Stimulated activated CD4-positive, alpha-beta T cell treated with anti-CD3 and anti-CD28 coated beads, TNF-alpha, amount 100 ng/mL, for 1 hour (primary cell): ENCODE measurements at places on chromosomes 5 and 9.

GRCh38 chr5:173592050-173592669, 24.3 kb downstream of the BOD1 start:
- no peak for DNase-seq

GRCh38 chr9:94482110-94482509, 72.8 kb upstream of the PCAT7 start:
- DNase-seq = no peak

GRCh38 chr9:31824860-31825259, 559.6 kb upstream of the ACO1 start:
- no peak for DNase-seq

GRCh38 chr5:6737043-6737941, 24.1 kb downstream of the TENT4A start:
- DNase-seq = no peak

DNA sequence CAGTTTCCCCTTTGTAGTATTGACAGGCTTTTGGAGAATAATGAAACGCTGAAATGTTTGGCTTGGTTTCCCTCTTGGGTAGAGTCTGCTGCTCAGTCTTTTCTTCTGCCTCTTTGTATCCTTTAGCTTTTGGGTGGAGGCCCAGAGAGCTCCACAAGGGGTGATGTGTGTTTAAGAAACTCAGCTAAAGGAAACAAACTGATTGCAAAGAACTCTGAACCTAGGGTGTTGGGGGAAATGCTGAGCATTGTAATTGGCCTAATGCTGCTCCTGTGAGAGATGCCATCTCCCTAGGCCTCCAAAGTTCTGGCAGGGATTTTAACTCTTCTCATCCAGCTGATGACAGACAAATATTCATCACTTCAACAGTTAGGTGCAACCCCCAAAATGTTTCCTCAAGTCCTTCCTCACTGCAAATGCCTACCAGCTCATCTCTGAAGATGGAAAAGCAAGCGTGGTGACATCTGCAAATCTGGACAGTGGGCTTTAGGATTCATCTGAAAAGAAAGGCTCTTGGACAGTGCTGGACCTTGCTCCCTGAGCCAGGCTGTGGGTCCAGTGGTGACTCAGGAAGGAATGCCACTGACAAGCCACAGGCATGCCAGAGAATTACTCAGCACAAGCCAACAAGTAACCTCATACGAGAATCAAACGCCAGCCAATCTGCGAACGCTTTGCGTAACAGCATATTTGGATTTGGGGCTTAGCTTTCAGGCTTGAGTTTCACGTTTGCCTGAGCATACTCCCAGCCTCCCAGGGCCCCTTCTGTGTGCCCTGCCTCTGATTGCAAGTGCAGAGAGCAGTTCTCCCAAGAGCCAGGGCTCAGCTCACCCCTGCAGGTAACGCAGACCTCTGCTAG, 30.5 kb upstream of the ZSWIM6 start:
- DNase-seq = no peak

DNA sequence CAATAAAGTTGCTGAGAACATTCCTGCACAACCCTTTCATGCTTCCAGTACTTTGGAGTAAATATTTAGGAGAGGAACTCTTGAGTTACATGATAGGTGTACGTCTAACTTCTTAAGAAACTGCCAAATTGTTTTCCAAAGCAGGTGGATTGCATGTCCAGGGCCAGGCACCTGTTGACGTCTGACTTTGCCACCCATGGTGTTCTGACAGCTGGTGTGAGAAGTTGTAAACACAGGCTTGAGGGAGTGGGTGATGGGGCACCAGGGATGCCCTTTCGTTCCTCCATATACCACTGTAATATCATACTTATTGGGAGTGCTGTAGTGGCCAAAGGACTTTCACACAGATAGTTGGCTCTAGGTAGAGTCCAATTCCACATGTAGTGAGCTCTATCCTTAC, 352.1 kb downstream of the GADD45G start:
- no peak for DNase-seq

GRCh38 chr5:36928947-36929346, 52.4 kb downstream of the NIPBL start:
- no peak for DNase-seq

DNA sequence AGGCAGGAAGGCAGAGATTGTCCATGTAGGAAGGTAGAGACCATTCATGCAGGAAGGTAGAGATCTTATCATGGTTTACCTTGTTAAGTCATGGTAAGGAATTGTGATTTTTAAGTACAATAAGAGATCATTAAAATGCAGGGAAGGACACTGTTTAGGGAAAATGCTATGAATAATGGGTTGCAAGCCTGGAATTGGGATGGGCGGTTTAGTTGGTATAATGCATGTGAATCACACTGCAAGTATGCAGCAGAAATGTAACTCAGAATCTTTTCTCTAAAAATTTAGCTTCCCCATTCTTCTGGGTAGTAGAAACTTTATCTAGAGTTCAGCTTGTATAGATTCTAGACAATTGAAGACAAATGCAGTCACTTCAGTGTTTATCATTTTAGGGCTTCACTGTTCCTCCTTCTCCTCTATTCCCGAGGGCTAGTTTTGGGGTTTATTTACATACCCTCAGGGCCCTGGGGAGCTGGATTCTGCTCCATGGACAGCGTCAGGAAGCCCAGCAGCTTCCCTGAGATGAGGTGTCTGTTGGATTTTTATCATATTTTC, 212.0 kb downstream of the SREK1 start:
- DNase-seq = no peak

GRCh38 chr5:148855249-148856008, 29.0 kb downstream of the ADRB2 start:
- no peak for DNase-seq

GRCh38 chr9:27355166-27355565, 58.2 kb upstream of the EQTN start:
- DNase-seq = no peak

- no peak for DNase-seq
Measured at GRCh38 chr5:84303315-84303714, 81.4 kb downstream of the EDIL3 start.

- no peak for DNase-seq
Measured at GRCh38 chr9:115088860-115089259, 29.1 kb downstream of the TNC start.

GRCh38 chr9:111037708-111038330, 451 bp downstream of the LPAR1 start:
- DNase-seq = no peak

- DNase-seq = no peak
Measured at GRCh38 chr5:33232731-33233505, 207.8 kb upstream of the TARS1 start.

GRCh38 chr5:141402553-141403243, at the start of gene PCDHGA9:
Gene PCDHGA9 (plus strand): TSS chr5:141402778. CDS start chr5:141402953, 175 bp downstream.
- no peak for DNase-seq

- DNase-seq = no peak
Measured at GRCh38 chr9:129287619-129288305, 109.7 kb upstream of the IER5L start.

DNA sequence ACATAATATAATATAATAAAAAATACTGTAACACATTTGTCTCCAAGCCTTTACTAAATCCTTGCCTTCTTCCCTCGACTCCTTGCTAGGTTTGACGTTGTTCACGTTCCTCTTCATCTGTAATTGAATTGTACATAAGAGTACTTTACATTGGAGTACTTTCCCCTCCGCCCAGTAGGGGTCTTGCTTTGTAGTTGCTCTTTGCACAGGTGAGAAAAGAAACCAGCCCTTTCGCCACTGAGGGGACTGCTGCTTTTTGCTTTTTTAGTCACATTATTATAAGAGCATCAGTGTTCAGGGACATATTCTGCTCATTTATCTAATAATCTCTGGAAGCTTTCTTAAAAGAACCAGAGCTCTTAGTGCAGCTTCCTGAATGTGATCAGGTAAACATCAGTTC, 115.0 kb downstream of the CETN3 start:
- no peak for DNase-seq

- DNase-seq = no peak
Measured at GRCh38 chr5:157562111-157562581, 13.4 kb downstream of the ADAM19 start.

GRCh38 chr5:159735036-159735435, 181.2 kb upstream of the ADRA1B start:
- DNase-seq = no peak

- DNase-seq = no peak
Measured at GRCh38 chr5:175436359-175436758, 7.6 kb downstream of the DRD1 start.

- no peak for DNase-seq
Measured at GRCh38 chr5:134659456-134659855, 10.9 kb downstream of the SEC24A start.

DNA sequence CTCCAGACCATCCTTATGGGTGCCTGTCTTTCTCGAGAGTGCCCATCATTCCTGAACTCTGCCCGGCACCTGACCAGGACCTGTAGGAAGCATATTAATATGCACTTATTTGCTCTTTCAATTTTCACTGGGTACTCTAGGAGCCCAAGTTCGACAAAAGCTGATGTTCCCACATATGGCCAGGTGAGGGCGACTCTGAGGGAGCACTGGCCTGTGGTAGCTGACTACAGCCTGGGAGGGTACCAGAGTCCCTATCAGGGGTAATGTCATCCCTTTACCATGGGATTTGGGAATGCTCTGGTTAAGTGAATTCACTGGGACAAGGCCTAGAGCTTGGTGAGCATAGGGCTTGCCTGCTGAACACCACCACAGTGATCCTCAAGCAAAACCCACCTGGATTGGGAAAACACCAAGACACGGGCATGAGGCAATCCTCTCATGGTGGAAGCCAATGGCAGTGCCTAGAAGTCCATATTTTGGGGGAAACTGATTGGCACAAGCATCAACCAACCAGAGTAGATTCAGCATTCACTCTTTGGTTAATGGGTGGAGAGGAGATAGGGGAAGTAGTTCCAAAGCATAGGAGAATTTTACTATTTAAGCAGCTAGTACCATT, 112.2 kb downstream of the MTX3 start:
- DNase-seq = no peak

- no peak for DNase-seq
Measured at GRCh38 chr5:146586752-146587151, 70.8 kb upstream of the GPR151 start.

GRCh38 chr9:36798350-36799065, 225.8 kb downstream of the MELK start:
- DNase-seq = no peak

GRCh38 chr9:99980598-99980997, 74.1 kb downstream of the STX17 start:
- DNase-seq = no peak

GRCh38 chr5:144328980-144329379, 158.3 kb downstream of the KCTD16 start:
- no peak for DNase-seq

GRCh38 chr5:141680751-141681201, 1.3 kb downstream of the ARAP3 start:
- DNase-seq = no peak

DNA sequence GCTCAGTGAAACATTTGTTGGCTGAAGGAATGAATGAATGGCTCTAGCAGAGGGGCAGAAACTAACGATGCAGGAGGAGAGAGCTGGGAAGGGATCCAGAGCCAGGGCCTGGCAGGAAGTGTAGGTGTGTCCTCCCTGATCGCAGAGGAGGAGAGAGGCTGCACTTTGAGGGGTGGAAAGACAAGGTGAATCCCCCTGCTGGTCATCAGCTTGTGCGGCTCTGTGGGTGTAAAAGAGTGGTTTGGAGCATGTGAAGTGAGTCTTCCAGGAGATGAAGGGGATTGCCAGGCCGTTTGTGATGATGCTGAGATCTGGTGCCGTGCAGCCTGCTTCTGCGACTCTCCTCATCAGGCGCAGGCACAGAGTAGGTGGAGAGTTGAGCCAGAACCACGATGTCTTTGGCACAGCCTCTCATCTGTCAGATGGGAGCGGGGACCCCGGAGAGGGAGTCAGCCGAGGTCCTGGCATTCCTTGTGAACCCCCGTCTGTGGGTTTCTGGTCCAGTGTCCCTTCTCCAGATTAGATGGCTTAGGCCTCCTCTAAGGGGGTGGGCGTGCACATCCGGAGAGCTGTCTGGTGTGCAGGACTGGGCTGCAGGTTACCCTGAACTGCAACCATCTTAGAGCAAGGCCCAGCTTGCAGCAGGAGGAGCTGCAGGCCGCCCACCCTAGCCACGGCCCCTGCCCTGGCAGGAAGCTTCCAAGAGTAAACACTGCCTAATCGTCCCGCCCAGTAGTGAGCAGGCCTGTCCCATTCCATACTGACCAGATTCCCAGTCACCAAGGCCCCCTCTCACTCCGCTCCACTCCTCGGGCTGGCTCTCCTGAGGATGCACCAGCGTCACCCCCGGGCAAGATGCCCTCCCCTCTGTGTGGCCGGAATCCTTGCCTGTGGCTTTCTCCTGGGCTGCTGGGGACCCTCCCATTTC, at the start of gene ADAMTS13:
TSS of gene ADAMTS13 (plus strand) at position 753 of the 928 bp plus-strand sequence. CDS start at position 830, 77 bp downstream.
- no peak for DNase-seq

- DNase-seq = no peak
Measured at GRCh38 chr5:10745133-10745532, 15.9 kb downstream of the DAP start.

DNA sequence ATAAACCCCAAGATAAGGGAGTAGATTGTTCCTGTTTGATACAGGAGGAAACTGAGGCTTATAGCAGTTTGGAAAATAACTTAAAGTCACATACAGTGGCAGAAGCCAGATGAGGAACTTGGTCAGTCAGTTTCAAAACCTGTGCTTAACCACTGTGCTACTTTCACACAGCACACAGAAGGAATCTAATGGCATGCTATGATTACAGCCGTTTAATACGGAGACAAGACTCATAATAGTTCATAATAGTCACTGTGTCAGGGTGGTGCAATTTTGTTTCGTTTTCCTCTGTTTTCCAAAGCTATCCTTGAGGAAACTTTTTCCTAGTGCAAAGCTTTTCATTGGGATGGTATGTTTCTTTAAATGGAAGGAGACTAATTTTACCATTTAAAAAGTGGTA, 112.3 kb downstream of the GCNT1 start:
- DNase-seq = no peak

DNA sequence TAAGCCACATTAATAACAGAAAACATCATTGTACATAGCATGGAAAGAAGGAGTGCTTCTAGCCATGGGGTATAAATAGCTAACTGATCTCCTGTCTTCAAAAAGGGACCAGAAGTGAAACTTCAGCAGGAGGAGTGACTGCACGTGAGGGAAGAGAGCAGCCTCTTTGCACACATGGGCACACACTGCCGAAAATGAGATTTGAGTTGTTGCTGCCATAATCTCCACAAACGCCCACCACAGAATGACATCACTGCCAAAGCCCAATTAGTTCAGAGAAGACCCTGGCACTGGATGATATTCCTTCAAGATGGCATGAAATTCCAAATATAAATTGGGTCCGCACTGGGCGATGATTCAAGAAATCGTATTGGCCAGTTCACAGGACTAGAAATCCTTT, 238.9 kb upstream of the NR4A3 start:
- DNase-seq = no peak
